Activated T-helper 1 cell treated with anti-CD3 and anti-CD28 coated beads, Interleukin-2, amount 50 U/mL, for 16 hours (primary cell): ENCODE measurements at places on chromosomes 1 and 21.

GRCh38 chr1:154493276-154493675 is 8.7 kb upstream of the TDRD10 start:
- no peak for DNase-seq

GRCh38 chr1:218837051-218837450 is 336.6 kb upstream of the LYPLAL1 start:
- no peak for DNase-seq

DNA sequence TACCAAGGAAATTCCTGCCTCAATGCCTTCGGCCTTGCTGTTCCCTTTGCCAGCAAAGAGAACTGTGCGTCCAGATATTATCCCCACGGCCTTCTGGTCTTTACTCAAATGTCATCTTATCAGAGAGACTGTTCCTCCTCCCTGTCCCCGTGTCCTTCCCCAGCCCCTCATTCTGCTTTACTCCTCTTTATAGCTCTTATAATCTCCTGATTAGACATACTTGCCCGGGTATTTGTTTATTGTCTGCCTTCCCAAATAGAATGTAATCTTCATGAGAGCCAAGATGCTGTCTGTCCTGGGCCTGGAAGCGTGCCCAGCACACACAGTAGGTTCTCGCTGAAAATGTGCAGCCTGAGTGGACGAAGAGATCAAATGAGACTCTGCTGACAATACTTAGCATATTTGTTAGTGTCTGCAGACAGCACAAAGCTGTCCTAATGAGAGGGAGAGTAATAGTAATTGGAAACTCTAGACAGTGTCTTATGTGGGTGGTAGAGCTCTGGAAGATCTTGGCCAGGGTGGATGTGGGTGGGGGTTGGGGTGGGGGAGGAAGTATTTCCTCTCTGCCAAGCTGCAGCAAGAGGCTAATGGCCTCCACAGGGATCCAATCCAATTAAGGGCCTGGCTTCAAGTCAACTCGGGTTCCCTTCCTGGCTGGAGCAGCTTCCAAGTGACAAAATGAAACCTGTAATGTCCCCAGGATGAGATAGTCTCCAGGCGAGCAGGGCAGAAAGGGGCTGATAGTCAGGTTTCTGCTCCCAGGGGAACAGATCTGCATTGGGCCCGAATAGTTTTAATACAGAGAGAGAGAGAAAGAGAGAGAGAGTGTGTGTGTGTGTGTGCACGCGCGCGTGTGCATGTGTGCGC is 9.5 kb upstream of the CLIC4 start:
- DNase-seq: no peak

GRCh38 chr1:118744420-118744819 is 243.7 kb downstream of the TBX15 start:
- no peak for DNase-seq

GRCh38 chr1:218748071-218748470 is 402.9 kb downstream of the TGFB2 start:
- DNase-seq: no peak

GRCh38 chr1:202235003-202235660 is 41.5 kb downstream of the LGR6 start:
- DNase-seq: no peak
